ENCODE measurements at places on chromosomes 2 and 18.

- DNase-seq = no peak
Observed at GRCh38 chr2:2175381-2176090, 155.5 kb downstream of the MYT1L start.

DNA sequence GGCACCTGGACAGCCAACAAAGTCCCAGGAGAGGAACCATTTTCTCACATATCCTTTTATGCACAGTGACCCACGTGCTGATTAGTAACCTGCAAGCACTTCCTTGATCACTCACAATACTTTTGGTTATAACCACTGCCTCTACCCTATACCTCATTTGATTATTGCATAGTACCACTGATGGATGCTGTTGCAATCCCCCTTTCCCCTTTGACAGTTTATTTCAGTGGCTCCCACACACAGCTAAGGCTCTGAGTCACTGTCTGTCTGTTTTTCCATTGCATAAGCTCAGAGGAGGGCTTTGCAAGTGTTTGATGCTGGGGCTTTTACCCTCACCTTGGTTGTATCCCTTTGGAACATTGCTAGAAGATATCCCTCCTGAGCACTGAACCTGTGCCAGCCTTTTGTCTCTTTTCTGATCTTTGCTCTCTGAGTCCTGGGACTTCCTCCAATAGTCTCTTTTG lies 101.7 kb upstream of the RBBP8 start:
- DNase-seq = no peak

- no peak for DNase-seq
Observed at GRCh38 chr2:58634653-58635370, 393.7 kb upstream of the FANCL start.

GRCh38 chr2:73285159-73285739 lies 971 bp upstream of the FBXO41 start:
- no peak for DNase-seq
